Stimulated activated CD4-positive, alpha-beta T cell treated with anti-CD3 and anti-CD28 coated beads, TNF-alpha, amount 100 ng/mL, for 24 hours (primary cell): ENCODE measurements at places on chromosomes 11 and 22.

DNA sequence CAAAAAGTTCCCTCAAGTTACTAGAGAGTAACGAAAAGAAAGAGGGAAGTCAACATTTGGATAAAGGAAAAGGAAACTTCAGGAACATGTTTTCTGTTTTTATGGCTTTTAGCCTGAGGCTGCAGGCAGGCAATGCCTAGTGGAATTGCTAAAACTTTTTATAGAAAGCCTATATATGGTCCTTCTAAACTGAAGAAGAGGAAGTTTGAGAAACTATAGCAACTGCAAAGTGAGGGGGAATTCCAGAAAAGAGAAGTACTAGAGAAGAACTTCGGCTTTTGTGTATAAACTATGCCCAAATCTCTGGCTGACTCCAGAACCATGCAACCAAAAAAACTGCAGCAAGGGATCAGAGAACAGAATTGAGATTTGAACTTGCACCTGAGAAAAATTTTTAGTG lies 74.3 kb upstream of the ARHGAP42 start:
- no peak for DNase-seq

DNA sequence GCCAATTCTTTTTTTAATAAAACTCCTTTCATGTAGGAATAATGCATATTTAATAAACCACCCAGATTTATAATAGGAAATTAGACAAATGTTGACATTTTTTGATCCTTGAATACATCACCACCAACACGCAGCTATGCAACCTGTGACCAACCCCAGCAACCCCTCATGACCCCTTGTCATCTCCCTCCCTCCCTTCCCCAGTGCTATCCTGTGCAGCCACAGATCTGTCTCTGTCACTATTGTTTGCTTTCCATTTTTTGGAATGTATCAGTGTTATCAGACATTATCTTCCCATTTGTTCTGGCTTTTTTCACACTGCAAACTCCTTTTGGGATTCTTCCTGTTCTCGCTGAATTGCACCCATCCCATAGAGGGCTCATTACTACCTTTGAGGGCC lies 114.1 kb downstream of the VPREB1 start:
- no peak for DNase-seq

GRCh38 chr11:77851503-77851902 lies 30.6 kb downstream of the AAMDC start:
- no peak for DNase-seq

DNA sequence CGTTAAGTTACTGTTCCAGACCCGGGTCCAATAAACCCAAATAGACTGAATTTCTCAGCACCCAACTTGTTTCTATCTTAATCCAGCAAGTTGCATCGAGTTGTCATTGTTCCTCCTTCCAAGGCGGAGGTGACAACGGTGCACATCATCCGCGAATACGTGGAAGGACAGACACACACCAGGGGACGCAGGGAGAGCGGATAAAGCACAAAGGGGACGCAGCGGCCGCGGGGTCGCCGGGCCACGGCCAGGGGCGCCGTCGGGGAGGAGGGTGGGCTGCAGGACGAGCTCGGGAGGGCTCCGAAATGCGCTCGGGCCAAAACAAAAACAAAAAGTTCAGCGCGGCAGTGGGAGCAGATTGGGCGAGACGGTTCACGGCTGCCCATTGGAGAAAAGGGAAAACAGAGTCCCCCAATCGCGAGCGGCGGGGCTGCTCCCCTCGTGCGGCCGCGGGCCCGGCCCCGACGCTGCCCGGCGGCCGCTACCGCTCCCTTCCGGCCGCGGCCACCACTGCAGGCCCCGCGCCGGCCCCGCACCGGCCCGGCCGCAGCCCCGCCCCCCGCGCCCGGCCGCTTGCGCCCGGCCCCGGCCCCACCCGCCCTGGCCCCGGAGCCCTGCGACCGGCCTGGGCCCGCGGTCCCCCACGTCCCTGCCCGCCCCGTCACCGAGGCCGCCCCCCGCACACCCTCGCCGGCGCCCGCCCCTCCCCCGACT lies 518 bp downstream of the KMT5B start:
- peak; percentile 53 for DNase-seq

DNA sequence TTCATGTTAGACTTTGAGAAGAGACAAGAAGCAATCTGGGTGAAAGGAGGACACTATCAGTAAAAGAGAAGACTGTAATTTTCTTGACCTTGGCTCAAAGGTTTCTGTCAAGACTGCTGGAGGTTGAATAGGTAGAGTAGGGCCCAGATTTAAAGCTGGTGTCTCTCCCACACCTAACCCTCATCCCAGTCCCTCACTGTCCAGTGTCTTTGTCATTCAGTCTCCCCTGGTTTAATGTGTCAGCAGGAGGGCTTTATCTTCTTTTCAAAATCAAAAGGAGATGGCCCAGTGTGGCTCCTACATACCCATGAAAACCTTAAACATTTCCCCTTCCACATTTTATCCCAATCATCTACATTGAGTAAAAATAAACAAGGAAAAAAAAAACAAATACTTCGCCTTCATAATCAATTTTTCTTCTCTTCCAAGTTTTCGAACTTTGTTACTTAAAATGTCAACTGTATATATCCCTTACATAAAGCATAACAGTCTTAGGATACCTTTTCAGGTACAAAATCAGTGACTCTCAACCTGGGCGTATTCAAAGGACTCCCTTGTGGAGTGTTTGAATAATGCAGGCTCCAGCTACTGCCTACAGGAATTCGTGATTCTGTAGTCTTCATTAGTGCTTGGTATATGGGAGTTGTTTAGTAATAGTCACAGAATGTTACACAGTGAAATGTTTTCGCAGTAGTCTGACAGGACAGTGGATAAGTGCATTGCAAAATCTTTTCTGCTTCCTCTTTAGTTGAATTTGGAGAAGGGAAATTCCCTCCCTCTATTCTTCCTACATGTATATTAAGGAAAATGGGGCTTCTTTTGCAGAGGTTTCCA lies 87.2 kb downstream of the FAT3 start:
- DNase-seq = no peak

- no peak for DNase-seq
Observed at GRCh38 chr22:49738566-49738965, 89.1 kb downstream of the BRD1 start.

DNA sequence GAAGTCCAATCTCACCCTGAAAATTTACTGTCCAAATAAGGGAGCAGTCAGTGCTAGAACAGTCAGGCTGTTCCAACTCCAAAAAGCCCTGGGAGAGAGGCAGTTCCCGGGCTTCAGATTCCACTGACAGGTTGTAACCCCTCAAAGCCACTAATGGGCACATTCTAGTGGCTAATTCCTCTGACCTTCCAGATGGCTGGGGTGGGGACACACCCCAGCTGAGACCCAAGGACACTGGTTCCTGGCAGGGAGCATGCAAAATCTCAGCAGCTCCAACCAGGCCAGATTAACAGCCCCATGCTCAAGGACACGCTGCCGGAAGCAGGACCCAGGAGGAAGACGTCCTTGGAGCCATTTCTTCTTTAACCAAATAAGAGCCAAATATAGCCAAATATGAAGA lies 92.7 kb downstream of the RPL27A start:
- DNase-seq = no peak

DNA sequence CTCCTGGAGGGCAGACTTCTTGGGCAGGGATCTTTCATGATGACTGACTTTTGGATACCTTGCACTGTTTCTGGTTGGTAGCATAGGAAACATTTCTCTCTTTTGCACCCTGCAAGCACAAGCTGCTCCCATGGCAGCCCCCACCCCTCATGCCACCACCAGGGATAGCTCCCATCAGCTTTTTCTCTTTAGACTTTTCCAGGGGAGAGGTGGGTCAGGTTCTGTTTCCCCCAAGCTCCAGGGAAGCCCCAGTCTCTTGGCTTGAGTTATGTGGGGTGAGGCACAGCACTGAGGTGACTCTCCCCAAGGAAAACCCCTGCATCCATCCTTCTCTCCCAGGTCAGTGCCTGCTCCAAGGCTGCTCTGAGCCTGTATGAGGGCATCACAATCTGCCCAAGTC lies 22.5 kb downstream of the LRRC32 start:
- DNase-seq = no peak

- no peak for DNase-seq
Observed at GRCh38 chr11:1853376-1854131, 670 bp downstream of the LSP1 start.

GRCh38 chr11:114846416-114846791 lies 168.1 kb downstream of the NXPE2 start:
- DNase-seq = no peak

- DNase-seq = no peak
Observed at GRCh38 chr11:26708736-26709456, 13.0 kb downstream of the SLC5A12 start.

DNA sequence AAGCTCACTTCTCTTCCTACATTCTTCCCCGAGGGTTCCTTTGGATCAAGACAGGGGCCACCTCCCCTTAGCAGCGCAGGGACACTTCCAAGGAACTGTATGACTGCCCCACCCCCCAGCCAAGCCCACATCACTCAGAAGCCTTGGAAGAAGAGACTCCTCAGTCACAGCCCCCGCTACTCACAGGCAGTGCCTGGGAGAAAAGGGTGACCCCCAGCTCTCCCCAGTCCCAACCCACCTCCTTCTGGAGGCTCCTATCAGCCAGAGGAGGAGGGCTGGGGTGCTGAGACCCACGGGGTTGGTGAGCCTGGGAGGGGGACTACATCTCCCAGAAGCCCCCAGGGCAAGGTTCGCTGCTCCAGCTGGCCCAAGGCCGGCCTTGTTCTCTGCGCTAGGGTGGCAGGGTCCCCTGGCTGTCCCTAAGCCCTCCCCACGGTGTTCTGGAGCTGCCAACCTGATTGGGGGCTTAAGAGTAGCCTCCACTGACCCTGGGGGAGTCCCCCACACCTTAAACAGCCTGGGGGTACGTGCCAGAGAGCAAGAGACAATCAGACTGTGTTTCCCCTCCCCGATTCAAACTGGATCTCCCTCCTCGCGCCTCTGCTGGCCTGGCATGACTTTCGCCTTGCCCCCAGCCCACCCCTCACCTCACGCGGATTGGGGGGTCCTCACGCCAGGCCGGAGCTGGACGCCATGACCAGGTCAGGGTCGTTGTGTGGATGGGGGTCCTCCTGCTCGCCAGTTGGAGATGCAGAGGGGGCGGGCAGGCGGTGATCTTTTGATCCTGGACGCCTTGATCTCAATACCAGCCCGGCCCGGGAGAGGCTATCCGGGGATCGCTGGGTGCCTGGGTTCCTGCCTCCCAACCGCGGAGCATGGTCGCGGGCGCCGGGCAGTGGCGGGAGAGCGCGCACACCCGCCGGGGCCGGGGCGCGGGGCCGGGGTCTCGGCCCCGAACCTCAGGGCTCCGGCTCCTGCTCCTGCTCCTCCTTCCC lies 838 bp downstream of the BCL9L start:
- no peak for DNase-seq

GRCh38 chr22:37887584-37888378 lies 18.3 kb upstream of the MICALL1 start:
- no peak for DNase-seq

DNA sequence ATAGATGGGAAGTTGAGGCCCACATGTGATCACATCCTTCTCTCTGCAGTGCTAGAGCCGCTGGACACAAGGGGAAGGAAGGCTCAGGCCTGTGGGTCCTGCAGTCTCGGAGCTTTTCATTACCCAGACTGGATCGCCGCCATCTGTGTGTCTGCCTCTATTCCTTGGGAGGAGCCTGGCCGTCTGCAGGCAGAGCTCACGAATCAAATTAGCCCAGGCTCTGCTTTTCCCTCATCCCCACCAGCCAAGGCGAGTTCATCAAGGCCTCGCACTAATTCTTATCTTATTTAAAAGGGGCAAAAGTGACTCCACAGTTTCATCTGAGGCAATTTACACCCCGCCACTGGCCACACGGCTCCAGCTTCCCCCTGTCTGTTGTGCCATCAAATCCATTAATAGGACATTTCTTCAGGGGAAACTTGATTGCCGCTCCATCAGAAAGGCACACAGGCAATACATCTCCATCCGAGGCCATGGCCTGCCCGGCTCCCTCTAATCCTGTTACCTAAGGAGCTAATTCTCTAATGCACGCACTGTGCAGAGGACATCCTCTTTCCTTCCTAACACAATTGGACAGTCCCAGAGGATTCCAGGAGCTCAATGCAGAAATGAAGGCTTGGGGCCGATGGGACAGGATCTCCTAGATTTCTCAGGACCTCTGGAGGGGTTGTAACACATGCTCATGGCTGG lies 3.3 kb upstream of the HTR3A start:
- DNase-seq = no peak

- DNase-seq = no peak
Observed at GRCh38 chr11:108672113-108672512, 7.2 kb downstream of the DDX10 start.

GRCh38 chr22:25718135-25718840 lies 23.7 kb upstream of the MYO18B start:
- no peak for DNase-seq

DNA sequence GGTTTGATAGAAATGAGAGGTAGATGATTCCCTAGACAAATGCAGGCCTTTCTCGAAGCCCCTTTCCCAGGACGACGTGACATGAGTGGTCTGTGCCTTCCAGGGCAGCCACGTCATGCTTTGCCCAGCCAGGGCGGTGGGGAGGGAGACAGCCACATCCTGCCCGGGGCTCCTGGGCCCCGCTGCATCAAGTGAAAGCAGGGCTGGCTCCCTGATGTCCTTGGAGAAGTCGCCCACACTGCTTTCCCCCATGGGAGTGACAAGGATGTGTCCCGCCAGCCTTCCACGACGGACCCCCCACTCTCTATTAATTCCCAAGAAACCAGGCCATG lies 13.2 kb downstream of the PPARA start:
- no peak for DNase-seq

DNA sequence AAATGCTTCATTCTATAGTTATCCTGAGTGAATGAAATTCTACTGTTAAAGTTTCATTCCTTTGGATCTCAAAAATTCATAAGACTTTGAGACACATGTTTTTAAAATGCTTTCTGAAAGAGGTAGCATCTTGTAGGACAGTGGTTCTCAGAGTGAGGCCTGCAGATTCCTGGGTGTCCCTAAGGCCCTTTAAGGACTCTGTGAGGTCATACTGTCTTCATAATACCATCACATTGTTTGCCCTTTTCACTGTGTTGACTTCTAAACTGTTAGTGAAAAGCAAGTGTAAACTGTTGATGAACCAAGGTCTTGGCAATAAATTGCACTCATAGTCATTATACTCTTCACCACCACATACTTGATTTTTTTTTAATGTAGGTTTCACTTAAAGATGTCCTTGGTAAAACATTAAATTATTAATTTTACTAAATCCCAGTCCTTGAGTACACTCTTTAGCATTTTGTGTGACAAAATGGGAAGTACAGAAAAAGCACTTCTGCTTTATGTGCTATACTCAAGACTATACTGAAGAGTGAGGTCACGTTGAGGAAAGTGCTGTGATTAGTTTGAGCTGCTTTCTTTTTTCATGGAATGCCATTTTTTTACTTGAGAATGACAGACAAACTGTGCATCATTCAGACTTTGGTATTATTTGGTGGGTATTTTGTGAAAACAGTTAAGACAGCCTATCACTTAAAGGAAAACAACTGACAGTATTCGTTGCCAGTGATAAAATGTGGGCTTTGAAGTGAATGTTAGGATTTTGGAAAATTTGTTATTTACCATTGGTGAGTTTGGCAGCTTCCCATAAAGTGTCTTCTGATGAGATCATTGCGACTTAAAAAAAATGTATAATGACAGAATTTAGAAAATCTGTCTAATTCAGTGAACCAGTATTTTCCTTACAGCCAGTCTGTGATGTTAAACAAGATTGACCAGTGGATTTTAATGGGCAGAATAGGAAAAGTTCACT lies 61.1 kb downstream of the SPECC1L start:
- no peak for DNase-seq
